Occipital lobe (tissue), 3 donors: ENCODE measurements at places on chromosomes 5 and 9.
A peak's percentile ranks its signal among the peaks of the same experiment; 100 is the strongest.

GRCh38 chr5:60092671-60093422, 199.3 kb upstream of the PDE4D start:
- no peak for DNase-seq

GRCh38 chr9:134065612-134066419, 2.0 kb downstream of the BRD3 start:
- DNase-seq: no peak

- DNase-seq: no peak
These were observed 364.1 kb upstream of the SLC30A5 start for GRCh38 chr5:68729678-68730077.

DNA sequence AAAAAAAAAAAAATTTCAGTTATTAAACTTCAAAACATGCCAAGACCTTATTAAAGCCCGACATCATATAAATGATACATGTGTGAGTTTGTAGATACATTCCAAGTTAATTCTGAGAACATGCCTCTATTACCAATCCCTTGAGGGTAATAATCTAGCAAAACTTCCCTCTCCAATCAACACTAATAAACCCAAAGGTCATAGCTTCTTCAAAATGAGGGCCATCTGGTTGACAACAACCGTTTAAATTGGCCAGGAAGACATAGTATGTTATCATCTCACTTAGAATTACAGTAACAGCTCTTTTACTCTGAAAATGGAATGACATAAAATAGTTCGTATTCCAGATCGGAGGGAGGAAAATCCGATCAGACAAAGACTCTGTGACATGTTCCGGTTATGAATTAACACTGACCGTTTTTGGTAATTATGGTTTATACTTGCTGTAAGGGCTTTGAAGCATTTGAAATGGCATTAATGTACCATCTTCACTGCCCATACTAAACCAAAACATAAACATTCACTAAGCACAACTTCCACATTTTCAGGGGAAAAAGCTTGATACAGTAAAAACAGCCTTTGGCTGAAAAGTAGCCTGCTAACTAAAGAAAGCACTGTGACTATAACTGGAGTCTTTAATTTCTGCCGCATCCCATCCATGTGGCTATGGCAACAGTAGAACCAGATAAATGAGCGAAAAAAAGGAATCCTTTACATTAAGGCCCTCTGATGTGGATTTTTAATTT, 50.3 kb downstream of the ANKH start:
- DNase-seq: no peak

- DNase-seq: no peak
These were observed 56.9 kb downstream of the HOMER1 start for GRCh38 chr5:79456890-79457583.

DNA sequence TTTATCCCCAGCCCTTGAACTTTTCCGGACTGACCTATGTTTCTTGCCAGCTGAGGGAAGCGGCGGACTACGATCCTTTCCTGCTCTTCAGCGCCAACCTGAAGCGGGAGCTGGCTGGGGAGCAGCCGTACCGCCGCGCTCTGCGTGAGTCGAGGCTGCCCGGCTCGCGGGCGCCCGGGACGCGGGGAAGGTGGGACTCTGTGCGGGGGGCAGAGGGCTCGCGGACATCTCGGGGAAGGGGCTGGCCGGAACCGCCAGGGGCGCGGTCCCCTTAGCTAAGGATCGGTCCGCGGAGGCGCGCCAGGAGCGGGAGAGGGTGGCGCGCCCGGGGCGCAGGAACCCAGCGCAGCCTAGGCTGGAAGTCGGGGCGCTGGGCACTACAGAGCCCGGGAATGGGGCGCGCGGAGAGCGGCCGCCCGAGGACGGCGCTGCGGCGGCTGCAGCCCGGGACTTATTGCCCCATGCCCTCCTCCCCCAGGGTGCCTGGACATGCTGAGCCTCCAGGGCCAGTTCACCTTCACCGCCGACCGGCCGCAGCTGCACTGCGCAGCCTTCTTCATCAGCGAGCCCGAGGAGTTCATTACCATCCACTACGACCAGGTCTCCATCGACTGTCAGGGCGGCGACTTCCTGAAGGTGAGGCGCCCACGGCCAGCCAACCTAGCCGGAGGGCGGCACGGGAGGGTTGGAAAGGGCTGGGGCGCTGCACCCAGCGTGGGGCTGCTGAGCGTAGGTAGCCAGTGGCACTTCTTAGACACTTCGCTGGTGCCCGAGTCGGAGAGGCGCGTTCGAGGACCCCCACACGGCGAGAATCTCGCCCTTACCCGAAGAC, 922 bp downstream of the CRHBP start:
- no peak for DNase-seq

DNA sequence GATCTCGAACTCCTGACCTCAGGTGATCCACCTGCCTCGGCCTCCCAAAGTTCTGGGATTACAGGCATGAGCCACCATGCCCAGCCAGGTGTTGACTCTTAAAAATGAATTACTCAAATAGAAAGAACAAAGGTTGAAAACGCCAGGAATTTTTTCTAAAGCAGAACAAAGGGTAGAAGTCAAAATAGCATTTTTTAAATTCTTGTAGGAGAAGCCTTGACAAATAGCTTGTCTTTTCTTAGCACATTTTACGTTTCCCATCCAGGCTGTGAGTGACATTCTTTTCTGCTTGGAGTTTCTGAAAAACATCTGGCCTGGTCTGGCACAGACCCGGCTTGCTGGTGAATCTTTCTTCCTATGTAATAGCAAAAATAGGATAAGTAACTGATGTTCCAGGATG, 169.4 kb upstream of the ZNF462 start:
- no peak for DNase-seq

DNA sequence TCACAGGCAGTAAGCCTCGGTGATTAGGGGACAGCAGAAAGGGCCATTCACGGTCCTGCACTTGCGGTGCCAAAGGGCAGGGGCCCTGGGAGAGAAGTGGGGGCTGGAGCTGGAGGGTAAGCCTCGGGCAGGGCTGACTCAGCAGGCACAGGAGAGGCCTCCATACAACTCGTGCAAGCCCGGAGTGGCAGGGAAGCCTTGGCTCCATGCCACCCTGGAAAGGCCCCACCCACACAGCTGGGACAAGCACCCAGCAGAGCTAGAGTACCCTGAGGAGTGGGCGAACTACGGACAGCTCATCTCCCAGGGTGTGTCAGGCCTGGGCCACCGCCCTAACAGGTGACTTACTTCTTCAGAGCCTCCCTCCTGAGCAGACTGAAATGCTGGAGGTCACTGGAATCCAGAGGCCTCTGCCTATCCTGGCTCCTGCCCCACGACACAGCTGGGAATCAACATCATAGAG, 5.6 kb upstream of the CAMK2A start:
- peak; percentile 66 for DNase-seq

- no peak for DNase-seq
These were observed 6.4 kb upstream of the SNX30 start for GRCh38 chr9:112744177-112744576.

GRCh38 chr9:121648799-121649198, 2.6 kb upstream of the DAB2IP start:
- DNase-seq: no peak

DNA sequence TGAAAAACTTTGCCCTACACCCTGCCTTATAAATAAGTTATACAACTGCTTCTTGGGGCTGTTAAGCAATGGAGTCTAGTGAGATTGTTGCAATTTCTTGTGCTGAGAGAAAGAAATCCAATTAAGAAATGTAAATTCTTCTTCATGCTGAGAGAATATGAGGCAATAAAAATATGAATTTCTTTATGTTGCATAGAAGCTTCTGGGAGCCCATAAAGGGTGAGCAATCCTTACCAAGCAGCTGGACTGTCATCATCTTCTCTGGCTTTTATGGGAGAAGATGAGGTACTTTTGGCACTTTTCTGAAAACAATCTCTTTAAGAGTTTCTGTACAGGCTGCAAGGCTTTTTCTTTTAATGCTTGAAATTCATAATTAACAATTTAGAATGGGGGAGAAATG, 204.3 kb downstream of the DMRTA1 start:
- DNase-seq: no peak

GRCh38 chr9:92138157-92138959, 23.1 kb upstream of the SPTLC1 start:
- peak; percentile 29 for DNase-seq

DNA sequence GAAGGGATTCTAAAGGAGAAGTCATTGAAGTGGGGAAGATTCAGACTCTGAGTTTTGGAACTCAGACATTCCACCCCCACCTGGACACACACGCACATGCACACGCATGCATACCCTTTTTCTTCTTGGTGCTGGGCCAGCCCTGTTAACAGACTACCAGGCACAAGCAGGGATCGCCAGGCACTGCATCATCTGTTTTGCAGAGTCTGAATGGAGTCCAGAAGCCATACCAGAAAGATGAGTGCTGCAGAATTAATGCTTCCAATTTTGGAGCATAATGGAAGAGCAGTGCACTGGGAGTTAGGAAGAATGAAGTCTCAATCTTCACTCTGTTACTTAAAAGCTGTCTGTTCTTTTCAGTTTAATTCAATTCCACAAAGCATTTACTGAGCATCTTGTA, 95.5 kb downstream of the PDE8B start:
- DNase-seq: peak; percentile 25

- DNase-seq: no peak
These were observed 83.3 kb downstream of the ZNF608 start for GRCh38 chr5:124663101-124663506.

DNA sequence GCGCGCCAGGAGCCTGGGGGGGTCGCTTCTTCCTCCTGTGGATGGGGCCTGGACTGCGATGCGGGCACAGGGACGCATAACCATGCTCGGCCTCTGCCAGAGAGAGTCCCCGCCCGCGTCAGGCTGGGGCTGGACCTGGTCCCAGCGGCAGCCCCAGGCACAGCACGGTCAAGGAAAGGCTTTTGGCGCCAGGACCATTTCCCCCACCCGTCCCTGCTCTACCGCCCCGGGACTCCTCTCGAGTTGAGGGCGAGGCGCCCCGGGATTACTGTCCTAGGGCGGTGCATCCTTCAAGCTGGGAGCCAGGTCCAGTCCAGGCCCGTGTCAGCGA, 341 bp downstream of the MXD3 start:
- no peak for DNase-seq

GRCh38 chr5:19369048-19369447, 619.0 kb downstream of the CDH18 start:
- no peak for DNase-seq

DNA sequence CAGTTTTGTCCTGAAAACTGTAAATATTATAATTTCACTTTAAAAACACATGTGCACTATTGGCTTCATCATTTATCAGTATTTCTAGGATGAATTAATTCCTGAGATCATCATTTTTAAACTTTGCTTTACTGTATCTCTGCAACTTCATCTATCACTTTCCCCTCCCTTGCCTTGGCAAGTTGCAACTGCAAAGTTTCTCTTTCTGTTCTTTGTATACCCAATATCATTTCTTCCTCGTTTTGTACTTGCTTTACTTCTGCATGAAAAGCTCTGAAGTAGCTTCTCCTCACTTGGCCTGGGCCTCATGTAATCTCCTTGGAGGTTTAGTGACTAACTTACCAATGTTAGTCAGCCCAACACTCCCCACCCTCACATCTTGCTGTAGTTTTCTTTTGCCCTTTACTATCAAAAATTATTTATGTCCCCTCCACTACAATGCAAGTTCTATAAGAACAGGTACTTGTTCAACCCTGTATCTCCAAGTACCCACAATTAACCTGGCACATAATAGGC, 12.8 kb downstream of the C5orf63 start:
- no peak for DNase-seq

DNA sequence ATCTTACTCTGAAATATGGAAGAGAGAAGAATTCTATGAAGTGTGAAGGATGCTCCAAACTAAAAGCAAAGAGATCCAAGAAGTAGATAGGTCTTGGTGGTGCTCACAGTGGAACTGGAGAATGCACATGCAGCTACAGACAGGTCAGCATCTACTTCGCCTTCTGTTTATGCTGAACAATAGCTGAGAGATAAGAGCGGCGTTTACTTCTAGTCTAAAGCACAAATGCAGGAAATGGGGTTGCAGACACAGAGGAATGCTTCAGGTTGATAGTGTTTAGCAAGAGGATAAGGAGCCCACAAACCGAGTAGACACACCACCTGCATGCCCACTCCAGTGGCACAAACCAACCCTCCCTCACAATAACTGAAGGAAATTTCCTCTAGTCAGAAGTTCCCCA, 180.0 kb upstream of the RGMB start:
- DNase-seq: no peak

GRCh38 chr9:5976674-5977397, 38.6 kb downstream of the RANBP6 start:
- DNase-seq: no peak

- DNase-seq: no peak
These were observed 263.1 kb upstream of the RGMB start for GRCh38 chr5:98510143-98510985.

- no peak for DNase-seq
These were observed 134.0 kb downstream of the ATPSCKMT start for GRCh38 chr5:10115669-10116068.

- peak; percentile 7 for DNase-seq
These were observed 89.8 kb downstream of the SLC1A3 start for GRCh38 chr5:36696059-36696673.

DNA sequence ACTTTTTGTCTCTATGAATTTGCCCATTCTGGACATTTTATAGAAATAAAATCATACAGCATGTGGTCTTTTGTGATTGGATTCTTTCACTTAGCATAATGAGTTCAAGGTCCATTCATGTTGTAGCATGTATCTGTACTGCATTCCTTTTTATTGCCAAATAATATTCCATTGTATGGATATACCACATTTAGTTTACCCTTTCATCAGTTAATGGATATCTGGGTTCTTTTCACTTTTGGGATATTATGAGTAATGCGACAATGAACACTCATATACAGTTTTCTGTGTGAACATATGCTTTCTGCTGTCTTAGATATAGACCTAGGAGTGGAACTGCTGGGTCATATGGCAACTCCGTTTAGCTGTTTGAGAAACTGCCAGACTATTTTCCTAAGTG, 41.3 kb upstream of the MAST4 start:
- no peak for DNase-seq

DNA sequence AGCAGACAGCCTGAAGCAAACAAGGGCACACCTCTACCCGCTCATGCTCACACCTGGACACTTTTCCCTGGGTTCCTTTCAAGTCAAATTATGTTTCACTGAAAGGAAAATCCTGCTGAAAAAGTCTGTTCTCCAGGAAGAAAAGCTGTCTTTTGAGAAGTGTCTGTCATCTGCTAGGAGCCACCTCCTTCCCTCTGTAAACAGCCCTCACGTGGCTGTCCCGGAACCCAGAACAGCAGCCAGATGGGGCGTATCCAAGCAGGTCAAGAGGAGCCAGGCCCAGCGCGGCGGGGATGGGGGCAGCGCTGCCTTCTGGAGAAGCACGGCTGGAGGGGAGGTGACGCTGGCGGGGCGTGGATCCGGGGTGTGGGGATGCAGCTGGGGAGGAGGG, at the start of gene PNPLA7:
TSS of gene PNPLA7 (minus strand) at position 172 of the 391 bp plus-strand sequence. CDS start 205 bp downstream, outside the sequence.
- DNase-seq: peak; percentile 84

DNA sequence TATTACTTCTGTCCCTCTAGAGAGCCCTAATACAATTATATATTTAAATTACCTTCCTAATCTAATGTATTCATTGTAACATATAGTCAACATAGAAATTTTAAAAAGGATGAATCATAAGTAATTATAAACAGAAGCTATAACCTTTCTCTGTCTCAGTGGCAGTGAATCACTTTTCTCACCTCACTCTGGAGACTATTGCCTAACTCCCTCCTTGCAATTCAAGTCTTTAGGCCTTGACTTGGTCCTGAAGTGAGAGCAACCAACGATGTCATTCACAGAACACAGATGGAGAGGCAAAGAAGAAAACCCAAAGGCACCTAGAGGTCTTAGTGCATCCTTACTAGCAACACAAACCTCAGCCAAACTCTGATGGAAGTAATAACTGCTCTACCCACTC, 133.3 kb upstream of the DPYSL3 start:
- DNase-seq: no peak
